ENCODE measurements at places on chromosomes 6 and 20.

- DNase-seq, result peak; percentile 9
These were observed at the start of gene HLA-DRB1 for GRCh38 chr6:32589596-32590449. HLA-DRB1 (minus strand) TSS chr6:32589848; CDS start chr6:32589742, 106 bp downstream.

- no peak for DNase-seq
These were observed 363.2 kb upstream of the MARCKS start for GRCh38 chr6:113493991-113494390.

- DNase-seq, result no peak
These were observed 25.2 kb downstream of the PACSIN1 start for GRCh38 chr6:34491091-34491430.

DNA sequence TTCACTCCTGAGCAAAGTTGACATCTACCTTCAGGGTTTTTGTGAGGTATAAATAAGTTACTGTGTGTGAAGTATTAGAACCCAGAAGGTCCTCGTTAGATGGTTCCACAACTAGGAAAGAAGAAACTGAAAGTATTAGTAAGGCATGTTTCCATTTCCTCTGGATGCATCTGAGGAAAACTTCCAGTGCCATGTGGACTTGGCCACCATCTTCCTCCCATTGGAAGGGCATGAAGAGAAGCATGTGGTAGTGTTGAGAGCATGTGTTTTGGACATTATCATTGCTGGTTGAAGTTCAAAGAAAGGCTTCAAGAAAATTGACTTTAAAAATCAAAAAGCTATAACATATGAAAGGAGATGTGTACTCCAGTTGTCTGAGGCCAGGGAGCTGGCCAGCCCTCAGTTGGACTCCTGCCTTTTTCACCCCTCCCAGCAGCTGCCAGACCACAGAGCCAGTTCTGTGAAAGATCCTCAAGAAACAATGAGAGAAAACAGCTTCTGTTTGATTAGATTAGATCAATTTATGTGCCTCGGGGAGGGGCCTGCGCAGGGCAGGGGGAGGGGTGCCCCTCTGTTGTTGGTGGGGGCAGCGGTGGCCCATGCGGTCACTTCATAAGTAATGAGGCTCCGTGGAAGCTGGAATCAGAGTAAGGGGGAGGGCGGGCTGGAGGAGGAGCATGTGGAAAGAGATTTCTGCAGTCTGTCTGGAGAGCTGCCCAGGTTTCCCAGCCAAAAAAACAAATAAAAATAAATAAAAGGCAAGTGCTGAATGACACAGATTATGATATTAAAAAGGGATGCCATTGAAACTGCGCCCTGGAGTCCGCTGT is 154.0 kb downstream of the JARID2 start:
- peak; percentile 77 for DNase-seq

DNA sequence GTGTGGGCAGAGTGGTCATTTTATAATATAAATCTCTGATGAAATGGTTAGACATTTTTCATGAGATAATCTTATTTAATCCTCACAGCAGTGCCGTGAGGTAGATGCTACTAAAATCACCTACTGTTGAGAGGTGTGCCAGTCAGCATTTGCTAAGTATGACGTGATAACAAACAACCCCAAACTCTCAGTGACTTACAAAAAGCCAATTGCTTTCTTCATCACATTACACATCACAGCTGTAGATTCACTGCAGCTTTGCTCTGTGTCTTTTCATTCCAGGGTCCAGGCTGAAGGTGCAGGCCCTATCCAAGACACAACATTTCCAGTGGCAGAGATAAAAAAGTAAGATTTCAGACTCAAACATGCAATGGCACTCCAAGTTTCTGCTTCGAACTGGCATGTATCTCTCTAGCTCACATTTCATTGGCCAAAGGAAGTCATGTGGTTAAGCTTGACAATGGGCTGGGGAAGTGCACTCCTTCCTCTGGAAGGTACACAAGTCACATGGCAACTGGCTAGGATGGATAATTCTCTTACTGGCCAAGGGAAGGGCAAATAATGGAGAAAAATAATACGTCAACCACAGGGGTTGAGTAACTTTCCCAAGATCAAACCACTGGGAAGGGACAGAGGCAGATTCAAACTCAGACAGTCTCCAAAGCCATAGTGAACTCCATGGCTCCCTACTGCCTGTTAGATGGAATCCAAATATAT is 69.5 kb upstream of the EPB41L1 start:
- DNase-seq, result no peak

DNA sequence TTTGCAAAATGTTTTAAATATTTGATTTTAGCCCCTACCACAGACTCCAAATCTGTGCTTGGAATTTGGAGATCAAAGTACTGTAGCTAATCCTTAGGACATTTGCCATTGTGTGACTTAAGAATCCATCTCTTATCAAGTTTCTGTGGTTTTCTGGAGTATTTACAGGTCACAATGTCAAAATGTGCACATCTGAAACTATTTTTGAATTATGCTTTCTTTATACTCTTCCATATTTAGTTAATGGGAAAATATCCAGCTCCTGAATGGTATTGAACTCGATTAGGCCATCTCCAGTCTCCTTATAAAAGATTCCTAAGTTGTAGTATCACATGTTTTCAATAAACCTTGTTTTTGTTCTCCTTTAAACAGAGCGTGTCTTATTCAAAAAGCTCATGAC is 162.5 kb downstream of the KHDC1L start:
- DNase-seq, result no peak

GRCh38 chr6:137910424-137910834 is 43.4 kb downstream of the TNFAIP3 start:
- no peak for DNase-seq

GRCh38 chr6:160106701-160107100 is 14.9 kb upstream of the SLC22A1 start:
- no peak for DNase-seq

DNA sequence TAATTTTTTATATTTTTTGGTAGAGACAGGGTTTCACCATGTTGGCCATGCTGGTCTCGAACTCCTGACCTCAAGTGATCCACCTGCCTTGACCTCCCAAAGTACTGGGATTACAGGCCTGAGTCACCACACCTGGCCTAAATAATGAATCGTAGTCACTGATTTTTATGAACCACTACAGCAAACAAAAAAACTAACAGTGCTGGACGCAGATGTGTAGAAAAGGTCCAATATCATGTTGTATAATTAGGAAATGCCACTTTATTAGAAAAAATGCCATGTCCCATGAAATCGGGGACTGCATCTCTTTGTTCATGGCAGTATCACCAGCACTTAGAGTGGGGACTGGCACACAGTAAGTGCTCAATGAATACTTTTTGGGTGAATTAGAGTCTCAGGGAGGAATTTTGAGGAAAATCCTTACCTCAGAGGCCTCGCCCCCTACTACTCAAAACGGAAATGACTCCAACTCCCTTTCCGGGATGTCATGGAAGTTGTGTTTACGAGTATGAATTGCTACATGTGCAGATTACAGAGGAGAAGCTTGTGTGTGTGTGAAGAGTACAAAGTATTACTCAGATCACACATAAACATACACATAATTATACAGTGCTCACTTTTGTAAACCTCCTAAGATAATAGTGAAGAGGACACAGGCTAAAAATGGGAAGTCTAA is 43.6 kb upstream of the FAM50B start:
- DNase-seq, result no peak

- DNase-seq, result no peak
These were observed 15.6 kb upstream of the CTNNBL1 start for GRCh38 chr20:37677969-37678861.

GRCh38 chr6:139742671-139743070 is 368.2 kb upstream of the CITED2 start:
- no peak for DNase-seq

- DNase-seq, result no peak
These were observed 151.2 kb downstream of the EDN3 start for GRCh38 chr20:59451641-59452040.

DNA sequence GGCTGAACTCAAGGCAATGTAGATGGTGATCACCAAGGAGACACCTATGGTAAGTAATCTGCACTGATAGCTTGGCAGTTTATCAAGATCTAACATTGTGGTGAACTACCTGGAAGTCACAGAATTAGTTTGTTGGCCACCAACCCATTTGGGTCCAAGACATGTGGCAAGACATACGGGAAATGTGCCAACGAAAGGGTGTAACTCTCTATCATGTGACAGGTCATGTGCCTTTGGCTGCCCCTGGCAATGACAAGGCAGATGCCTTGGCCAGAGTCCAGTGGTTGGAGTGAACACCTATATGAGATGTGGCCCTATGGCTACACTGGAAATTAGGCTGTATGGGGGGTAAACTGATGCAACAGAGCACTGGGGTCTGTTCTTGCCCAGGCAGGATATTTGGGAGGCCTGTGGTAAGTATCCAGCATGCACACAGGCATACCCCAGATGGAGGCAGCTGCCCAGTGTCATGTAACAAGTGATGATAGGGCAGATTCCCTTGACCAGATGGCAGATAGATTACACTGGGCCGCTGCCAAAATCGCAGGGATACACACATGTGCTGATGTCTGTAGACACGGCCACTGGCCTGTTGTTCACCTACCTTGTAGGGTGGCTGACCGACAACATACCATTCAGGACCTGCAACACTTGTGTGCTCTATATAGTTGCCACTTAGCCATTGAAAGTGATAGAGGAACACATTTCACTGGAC is 35.5 kb upstream of the HSF2 start:
- DNase-seq, result no peak

Measured in cerebellar cortex (tissue), 1 donor.